ENCODE measurements at places on chromosomes 6 and 20.

GRCh38 chr20:53493311-53493857 lies 100.3 kb downstream of the ZNF217 start:
- DNase-seq, result no peak

DNA sequence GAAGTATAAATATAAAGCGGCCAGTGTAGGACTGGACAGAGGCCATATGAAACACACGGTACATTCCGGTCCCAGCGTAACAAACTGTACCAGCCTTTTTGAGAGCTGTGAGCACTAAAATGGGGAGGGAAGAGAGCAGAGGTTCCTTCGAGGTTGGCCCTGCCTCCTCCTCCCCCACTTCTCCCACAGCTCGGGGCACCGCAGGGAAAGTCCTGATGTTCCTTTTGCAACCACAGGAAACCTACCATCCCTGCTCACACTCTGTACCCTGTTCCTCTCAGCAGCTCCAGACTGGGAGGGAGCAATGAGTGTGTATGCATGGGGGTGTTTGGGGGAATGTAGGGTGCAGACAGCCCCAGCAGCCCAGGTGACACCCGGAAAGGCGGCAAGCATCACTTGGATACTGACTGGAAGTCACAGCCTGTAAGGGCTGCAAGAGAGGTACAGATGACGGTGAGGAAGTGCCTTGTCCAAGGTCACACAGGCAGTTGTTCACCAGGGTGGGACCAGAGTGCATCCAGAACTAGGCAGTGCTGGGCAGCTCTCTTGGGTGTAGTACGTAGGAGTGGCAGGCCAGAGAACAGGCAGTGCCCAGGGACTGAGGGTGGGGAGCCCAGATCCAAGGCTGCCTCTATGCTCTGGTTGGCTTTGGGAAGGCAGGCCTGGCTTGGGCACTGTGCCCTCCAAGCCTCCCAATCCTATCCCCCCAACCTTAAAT lies 11.0 kb upstream of the ARMC12 start:
- no peak for DNase-seq

- DNase-seq, result no peak
Measured at GRCh38 chr20:17629025-17629424, 53.0 kb downstream of the RRBP1 start.

- DNase-seq, result no peak
Measured at GRCh38 chr20:23195636-23196035, 109.5 kb upstream of the CD93 start.

DNA sequence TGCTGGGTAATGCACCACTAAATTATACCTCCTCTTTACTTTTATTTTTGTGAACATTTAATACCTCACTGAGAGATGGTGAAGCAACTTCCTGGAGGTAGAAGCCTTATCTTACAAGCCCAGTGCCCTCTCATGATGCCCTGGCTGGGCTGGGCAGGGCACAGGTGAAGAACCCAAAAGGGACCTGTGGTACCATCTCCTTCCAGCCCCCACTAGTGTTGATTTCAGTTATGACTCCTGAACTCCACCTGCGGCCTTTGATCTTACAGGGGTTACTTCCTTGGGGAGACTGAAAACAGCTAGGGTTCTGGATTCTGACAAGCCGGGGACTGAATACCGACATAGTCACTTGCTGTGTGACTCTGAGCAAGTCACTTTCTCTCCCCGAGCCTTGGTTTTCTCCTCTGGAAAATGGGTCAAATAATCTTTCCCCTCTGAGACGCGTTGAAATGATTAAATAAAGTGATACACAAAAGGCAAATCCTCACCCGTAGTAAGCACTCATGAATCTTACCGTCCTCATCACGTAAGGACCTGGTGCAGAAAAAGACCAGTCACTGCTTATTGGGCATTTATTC lies 1.2 kb downstream of the SLC13A3 start:
- DNase-seq, result no peak

DNA sequence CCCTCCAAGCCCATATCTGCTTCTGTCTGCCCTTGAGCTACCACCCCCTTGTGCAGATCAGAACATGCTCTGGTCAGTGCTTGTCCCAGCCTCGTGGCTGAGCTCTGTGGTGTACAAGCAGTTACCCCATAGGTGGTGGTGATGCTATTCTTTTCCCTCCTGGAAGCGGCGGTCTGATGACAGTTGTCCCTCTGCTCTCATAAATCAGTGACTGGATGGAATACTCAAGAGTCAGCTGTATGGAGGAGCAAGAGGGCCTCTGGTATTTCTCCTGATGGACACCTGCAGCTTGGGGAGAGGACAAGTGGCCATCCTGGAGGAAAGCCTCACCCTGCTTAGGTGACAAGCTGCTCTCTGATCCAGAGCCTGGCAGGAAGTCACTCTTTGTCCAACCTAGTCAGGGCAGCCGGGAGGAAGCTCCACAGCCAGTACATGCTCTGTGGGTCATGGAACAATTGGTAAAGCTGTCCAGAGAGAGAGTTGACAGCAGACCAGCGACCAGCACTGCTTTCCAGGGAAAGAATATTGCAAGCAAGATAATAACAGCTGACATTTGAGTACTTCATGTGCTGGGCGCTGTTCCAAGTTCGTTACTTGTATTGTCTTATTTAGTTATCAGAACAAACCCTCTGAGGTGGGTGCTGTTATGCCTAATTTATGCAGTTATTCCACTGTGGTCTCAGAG lies 47.1 kb downstream of the SCAND1 start:
- DNase-seq, result no peak

DNA sequence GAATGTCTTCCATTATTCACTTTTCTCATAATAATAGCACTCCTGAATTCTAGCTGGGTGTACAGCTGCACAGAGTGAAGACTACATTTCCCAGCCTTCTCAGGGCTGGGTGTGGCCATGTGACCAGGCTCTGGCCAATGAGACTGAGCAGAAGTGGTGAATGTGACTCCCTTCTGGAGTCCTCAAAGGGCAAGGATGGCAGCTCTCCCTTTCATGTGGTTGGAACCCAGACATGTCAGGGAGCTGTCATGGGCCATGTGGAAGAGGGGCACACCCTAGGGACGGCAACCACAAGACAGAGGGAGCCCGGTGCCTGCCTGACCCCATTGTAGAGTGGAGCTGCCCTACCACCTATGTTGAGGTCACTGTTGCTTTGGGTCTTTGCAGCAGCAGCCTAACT lies 312.8 kb upstream of the SULF2 start:
- no peak for DNase-seq

All from EL (cell line).